Stimulated activated CD4-positive, alpha-beta T cell treated with anti-CD3 and anti-CD28 coated beads, Interleukin-1b, Interleukin-23, amount 100 ng/mL, for 4 hours (primary cell): ENCODE measurements at places on chromosomes 4 and X.

- DNase-seq: no peak
Observed at GRCh38 chrX:45540181-45540580, 339.5 kb upstream of the DIPK2B start.

GRCh38 chrX:38754102-38754790 is 47.0 kb upstream of the MID1IP1 start:
- DNase-seq: peak; percentile 18

GRCh38 chrX:150975655-150976390 is 7.3 kb upstream of the HMGB3 start:
- no peak for DNase-seq

DNA sequence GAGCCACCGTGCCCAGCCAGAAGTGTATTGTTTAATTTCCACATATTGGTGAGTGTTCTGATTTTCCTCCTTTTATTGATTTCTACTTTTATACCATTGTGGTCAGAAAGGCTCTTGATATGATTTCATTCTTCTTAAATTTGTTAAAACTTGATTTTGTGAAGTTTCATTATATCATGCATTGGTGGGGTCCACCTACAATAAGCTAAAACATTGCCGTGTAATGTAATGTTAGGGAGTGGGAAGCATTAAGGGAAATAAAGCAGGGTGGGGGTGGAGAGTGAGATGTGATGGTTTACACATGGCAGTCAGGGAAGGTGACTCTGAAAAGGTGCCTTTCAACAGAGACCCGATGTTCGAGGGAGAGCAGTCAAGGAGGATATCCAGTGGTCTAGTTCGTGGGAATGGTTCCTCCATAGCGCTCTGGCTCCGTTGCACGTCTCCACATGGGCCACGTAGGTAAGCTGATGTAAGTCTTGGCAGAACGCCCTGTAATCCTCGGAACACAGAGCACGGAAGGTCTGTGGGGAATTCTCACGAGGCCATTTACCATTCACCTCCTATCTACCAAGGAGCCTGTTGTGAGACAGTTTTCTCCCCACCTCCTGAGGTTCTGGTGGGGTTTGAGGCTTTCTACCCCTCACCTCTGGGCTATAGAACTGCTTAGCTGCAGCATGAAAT is 7.7 kb upstream of the WDR13 start:
- no peak for DNase-seq

DNA sequence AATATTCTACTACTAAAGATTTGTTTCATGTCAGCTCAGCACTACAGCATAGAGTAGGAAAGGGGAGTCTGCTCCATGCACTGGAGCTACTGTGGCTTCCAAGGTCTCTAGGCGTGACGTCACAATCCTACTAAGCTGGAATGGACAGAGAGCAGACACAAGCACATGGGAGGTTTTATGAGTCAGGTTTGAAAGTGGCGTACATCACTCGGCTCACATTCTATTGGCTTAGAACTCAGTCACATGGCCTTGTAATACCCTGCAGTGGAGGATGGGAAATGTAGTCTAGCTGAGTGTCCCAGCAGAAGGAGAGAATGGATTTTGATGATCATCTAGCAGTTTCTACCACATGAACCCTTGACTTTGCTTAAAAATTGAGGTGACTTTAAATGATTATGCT is 624.8 kb upstream of the ATOH1 start:
- DNase-seq: no peak

GRCh38 chrX:48976086-48976485 is 4.4 kb upstream of the KCND1 start:
- DNase-seq: no peak

GRCh38 chr4:54224996-54225597 is 4.0 kb upstream of the PDGFRA start:
- no peak for DNase-seq

GRCh38 chrX:19876962-19877361 is 10.4 kb downstream of the SH3KBP1 start:
- DNase-seq: no peak

DNA sequence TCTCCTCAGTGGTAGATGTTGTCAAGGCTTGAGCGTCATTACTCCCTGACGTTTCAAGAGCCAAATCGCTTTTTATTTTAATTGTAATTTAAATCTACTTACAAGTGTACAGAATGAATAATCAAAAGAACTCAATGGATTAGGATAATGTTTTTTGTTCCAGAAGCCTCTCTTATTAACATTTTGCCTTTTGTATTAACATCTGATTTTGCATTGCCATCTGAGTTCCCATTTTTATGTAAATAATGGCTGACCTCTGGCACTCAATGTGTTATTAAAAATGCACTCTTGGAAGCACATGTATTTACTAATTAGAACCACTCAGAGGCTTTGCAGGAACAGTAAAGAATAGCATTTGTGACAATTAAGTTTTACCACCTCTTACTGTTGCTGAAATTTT is 411.0 kb downstream of the EPHA5 start:
- DNase-seq: no peak

- no peak for DNase-seq
Observed at GRCh38 chr4:87266986-87267385, 46.6 kb upstream of the KLHL8 start.

DNA sequence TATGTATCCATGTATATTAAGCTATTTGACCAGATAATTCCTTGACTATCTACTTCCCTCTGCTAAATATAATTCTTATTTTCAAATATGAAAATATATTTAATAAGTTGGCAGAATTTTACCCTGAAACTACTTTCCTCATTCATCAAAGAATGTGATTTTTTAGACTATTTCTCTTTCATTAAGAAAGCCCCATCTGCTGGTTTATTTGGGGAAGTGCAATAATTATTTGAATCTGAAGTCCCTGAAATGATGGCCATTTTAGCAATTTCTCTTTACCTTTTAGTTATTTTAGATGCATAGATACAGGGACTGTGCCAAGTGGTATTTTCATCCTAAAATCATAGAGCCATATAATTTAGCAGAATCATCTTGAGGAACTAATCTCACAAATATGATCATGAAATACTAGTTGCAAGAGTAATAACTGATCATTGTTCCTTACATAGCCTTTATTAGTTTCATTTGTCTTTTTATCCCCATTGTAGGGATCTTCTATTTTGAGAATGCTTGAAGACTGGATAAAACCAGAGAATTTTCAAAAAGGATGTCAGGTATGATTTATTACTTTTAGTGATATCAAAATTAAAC is 39.0 kb downstream of the ENPEP start:
- DNase-seq: no peak

GRCh38 chr4:7382634-7383014 is 52.1 kb downstream of the PSAPL1 start:
- DNase-seq: no peak
